ENCODE measurements at places on chromosomes 16 and 17. TPM values are rescaled to one million over a fixed set of nuclear protein-coding genes. Genes with fewer than 3 reads are reported as not detected.

AIPL1 gene
- polyA plus RNA-seq: 0.01 TPM

PFN1 gene
- polyA plus RNA-seq: 830 TPM

C1QTNF8 gene
- polyA plus RNA-seq: not detected

GRCh38 chr17:7997186-7997585 is 5.2 kb upstream of the GUCY2D start:
- DNase-seq: peak; percentile 25

DNA sequence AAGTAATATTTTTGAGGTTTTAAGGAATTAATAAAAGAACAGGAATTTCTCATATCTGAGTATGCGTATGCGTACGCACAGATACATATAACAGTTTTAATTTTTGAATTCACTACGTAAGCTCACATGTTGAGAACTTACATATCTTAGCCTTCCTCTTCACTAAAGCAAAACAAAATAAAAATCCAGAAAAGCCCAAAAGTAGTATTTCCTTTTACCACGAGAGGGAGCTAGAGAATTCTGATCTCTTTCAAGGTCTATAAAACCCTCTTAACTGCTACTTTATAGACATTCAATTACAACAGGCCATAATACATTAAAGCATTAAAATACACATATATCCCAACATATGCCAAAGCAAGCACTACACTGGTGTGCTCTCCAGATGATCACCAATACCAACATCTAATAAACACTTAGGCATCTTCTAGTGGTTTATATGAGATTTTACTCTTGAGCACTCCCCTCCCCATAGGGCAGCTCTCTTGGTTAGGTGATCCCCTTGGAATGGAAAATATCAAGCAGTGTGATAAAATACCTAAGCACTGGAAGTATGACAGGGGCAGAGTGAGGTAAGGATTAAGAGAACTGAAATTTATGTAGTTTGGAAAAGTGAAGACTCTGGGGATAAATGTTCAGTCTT is 94.0 kb downstream of the SKAP1 start:
- no peak for DNase-seq

GRCh38 chr17:17959520-17960361 is 12.5 kb downstream of the TOM1L2 start:
- no peak for DNase-seq

GRCh38 chr17:48122665-48123045 is 15.1 kb downstream of the SNX11 start:
- DNase-seq: no peak

DNA sequence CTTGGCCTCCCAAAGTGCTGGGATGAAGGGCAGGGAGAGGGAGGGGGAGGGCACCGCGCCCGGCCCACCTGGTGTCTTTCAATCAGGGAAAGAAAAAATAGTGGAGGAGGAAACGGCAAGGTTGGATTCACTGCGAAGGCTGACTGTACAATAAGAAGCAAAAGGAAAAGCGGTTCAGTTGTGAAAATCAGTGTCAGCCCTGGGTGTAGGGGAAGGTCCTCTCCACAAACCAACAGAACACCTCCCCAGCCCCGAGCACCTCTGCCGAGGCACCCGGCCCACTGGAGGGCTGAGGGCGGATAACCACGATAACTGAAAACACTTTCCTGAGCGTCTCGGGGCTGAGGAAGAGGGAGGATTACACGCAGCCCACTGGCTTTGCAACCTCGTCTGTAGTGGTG is 1.4 kb upstream of the SPG7 start:
- DNase-seq: no peak

DNA sequence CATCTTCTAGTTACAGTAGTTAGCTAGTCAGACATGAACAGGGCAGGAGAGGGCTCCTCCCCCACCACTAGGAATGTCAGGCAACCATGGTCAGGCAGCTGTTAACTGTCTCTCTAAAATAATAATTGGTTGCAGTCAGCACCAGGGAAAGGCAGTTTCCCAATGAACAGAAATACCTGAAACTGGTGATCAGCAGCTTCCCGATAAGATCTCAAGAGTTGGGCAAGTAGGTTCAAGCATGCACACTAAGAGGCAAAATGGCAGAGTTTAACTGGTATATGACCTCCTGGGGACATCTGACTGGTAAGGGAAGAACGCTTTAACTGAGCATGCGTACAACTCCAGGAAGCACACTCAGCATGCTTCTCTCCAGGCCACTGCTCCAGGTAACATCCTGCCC is 12.6 kb upstream of the XYLT1 start:
- DNase-seq: no peak

GRCh38 chr17:82862737-82863382 is 23.0 kb upstream of the ZNF750 start:
- no peak for DNase-seq

DNA sequence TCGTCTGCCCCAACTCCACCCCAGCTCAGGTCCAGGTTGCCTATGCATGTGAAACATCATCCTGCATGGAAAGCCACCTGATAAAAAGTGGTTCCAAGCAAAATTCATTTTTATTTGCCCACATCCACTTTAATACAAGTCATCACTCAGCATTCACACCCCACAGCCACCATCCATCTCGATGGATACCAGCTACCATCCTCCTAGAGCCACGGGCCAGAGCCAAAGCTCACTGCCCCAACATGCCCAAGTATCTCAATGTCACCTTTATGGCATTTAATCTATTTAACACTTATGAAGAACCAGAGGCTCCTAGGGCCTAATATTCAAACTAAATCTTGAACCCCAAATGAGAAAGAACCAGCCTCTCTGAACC is 70.5 kb downstream of the COPRS start:
- DNase-seq: no peak

DNA sequence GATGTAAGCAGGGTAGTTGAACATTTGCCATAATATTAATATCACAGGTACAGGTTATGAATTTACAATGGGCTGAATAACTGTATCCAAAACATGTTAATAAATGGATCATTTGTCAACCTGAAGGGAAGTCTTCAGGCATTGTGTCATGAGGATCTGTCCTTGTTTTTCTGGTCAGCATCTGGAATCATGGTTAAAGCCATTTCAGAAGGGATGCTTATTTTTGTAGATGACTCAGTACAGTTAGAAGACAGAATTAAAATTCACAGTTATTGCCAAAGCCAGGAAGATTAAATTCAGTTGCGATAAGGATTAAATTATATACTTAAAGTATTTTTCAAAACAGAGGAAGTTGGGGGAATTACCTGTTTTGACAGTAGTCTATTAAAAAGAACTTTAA is 8.0 kb downstream of the PSMD11 start:
- DNase-seq: no peak

- peak; percentile 62 for DNase-seq
Observed at GRCh38 chr16:89827383-89828198, 684 bp upstream of the SPIRE2 start.

DNA sequence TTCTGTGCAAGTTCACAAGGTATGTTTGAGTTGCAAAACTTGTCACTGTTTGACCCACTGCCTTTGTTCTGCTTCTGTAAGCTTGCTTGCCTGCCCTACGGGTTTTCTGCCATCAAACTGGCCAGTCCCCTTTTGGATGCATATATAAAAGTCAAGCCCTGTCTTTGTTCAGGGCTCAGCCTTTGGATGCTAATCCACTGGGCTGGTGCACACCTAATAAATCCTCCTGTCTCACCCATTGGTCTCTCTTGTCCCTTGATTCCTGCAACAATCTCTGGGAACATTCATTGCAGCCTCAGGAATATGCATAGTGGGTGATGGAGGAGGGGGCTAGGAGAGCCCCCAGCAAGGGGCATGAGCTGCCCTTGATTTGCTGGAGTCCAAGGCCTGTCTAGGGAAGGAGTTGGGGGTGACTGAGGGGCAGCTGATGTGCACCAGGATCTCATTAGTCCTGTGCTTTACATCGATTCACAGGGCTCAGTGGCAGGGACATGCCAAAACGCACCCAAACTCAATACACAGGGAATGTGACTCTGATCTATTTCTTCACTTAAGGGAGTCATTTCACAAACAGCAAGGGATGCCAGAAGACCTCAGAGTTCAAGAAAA is 225.4 kb upstream of the NLRP1 start:
- DNase-seq: no peak

GRCh38 chr16:11215935-11216556 is 40.0 kb downstream of the SOCS1 start:
- no peak for DNase-seq

GRCh38 chr16:73845238-73846006 is 451.2 kb upstream of the PSMD7 start:
- no peak for DNase-seq

DNA sequence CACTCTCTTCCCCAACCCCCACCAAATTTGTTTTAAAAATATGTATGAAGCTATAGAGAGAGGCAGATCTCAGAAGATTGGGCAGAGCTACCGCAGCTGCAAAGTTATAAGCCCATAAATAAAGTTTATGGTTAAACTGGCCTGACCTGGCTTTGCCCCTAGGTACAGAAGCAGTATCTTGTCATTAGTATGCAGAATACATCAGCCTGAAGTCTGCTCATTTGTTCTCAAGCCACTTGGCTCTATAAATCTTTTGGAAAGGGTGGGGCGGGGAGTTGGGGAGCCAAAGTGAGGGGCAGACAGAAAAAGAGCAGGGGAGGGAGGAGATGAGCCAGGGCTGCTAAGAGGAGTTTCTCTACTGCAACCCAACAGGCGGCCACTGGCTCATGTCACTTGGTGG is 113.2 kb downstream of the SOX9 start:
- DNase-seq: no peak
